ENCODE measurements at places on chromosomes 6 and 20.

DNA sequence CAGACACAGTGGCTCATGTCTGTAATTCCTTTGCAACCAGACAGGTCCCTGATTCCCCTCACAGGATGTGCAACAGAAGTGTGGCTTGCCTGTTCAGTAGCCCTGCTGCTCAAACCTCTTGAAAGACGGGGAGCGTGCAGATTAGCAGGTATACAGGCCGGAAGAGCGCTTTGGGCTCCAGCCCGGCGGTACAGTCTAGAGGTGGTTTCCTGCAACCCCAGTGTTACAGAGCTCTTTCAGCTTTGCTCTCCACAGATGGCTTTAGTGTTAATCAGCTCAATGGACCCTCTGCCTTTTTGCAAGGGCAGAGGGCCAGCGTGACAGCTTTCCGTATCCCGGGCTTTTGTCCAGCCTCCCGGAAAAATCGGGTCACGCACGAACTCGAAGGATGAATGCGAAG is 67.2 kb upstream of the TNFRSF21 start:
- DNase-seq, result no peak

- no peak for DNase-seq
These were observed 763 bp downstream of the TMEM14A start for GRCh38 chr6:52671676-52672075.

DNA sequence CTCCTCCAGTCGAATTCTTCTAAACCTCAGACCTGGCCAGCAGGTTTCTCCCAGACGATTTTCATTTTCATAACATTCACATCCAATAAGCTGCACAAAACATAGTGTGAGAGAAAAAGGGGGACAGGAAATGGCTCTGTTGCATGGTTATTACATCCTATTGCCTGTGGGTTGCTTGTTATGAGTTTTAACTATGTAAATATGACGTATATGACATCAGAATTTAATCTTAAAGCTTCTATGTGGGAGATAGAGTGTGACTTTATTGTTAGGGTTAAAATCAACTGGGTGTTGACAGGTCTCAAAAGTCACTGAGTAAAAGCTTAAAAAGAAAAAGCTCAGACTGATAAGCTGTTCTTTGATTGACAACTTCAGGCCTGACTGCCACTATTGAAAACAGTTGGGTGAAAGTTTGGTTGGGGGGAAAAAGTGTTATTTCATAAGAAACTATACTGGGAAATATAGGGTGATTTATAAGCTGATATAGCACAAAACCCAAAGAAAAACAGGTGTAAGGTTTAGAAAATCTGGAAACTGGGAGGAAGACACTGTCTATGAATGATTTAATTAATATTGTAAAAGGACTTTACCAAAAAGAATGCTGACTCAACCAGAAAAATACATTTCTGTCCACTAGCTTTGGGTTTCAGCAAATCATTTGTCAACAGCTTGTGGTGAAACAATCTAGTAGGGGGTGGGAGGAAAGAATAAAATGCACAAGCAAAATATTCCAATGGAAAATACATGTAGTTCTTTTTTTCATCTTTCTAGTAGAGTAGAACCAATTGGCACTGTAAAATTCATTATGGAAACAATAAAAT is 134.1 kb upstream of the CEP162 start:
- DNase-seq, result no peak

DNA sequence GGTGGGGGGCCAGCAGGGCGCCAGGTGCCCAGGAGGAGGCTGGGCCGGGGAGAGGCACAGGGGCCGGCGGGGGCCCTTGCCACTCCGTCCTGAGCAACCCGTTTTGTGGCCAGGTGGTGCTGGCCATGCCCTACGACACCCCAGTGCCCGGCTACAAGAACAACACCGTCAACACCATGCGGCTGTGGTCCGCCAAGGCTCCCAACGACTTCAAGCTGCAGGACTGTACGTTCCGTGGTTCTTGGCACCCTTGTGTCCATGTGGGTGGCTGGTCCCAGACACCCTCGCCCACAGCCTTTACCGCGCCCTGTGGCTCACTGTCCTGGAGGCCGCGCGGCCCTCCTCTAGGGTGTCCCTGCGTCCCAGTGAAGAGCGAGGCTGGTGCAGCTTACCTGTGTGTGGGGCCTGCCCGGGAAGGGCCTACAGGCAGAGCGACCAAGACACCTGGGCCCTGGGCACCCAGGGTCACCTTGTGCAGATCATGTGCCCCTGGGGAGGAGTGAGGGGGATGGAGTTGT is 28.7 kb downstream of the PYGB start:
- no peak for DNase-seq

GRCh38 chr6:5333658-5334057 is 72.3 kb downstream of the FARS2 start:
- DNase-seq, result no peak

- DNase-seq, result no peak
These were observed 116.5 kb downstream of the SAMD5 start for GRCh38 chr6:147624946-147625515.

GRCh38 chr6:149368065-149368464 is 32.0 kb upstream of the SUMO4 start:
- no peak for DNase-seq

DNA sequence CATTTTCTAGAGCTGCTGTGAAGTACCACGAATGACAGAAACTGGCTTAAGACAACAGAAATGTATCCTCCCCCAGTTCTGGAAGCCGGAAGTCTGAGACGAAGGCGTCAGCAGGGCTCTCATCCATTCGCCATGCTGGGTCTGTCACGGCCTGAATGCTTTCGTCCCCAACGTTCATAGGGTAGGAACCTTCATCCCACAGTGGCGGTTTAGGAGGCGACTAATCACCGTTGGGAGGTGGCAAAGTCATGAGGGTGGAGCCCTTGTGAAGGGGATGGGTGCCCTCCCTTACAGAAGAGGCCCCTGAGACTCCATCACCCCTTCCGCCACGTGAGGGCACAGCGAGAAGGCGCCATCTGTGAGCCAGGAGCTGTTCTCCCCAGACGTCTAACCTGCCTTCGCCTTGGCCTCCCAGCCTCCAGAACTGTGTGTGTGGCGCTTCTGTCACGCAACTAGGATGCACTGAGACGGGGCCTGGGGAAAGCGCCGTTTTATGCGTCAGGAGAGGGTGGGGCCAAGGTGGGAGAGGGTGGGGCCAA is 250.3 kb downstream of the TTLL2 start:
- DNase-seq, result no peak

DNA sequence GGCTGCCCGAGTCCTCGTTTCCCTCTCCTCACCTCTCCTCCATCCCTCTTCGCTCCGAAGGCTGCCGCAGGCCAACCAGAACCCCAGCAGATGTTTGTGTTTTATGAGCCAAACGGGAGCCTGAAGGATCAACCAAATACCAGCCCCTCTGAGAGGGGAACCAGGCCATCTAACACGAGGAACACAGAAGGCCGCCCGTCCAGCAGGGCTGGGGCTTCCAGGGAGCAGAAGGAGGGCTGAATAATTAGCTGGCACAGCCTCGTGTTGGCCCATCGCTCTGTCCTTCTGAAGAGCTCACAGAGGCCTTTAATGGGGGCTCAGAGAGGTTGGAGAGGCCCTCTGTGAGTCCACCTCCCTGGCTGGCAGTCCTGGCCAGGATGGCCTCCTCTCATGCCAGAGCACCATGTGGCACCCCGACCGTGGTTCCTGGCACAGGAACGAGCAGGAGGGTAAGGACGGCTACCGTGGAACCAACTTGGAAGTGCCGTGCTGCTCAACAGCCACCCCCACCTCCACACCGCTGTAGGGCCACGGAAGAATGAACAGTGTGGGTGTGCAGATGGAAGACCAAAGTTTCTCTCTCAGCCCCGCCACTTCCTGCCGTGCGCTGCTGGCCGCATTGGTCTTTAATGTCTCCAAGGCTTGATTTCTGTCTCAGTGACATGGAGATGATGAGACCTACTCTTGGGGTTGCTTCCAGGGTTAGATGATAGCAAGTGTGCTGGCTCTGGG is 155.2 kb downstream of the SCML4 start:
- peak; percentile 56 for DNase-seq

GRCh38 chr6:127119102-127120022 is 891 bp downstream of the RSPO3 start:
- DNase-seq, result peak; percentile 4

DNA sequence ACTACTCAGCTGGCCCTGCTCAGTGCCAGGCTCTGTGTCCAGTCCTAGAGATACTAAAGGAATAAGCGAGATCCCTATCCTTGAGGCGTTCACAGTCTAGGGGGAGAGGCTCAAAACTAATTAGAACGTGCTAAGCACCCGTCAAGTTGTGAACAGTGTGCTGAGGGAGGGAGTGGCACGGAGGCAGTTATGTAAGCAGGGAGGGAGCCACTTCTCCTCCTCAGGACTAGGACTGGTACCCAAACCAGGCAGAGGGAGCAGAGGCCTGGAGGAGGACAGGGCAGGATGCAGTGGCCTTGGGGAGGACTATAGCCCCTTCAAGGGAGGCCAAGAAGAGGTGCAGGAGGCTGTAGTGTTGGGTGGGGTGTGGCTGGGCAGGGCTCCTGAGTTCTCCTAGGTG is 39.6 kb upstream of the VSTM2L start:
- DNase-seq, result no peak

DNA sequence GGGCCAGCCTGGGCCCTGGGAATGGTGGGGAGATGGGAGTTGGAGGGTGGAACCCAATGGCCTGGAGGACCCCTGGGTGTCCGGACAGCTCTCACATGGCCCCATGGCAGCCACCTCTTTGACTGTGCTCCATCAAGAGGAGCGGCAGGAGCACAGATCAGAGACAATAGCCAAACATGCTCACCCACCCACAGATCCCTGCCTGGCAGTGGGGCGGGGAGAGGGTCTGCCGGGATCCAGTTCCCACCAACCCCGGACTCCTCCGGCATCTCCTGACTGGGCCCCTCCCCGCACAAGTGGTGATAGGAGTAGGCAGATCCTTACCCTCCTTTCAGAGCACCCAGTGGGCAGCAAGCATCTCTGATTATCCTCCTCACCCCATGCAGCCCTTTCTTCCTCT is 31.9 kb upstream of the MRPS18A start:
- DNase-seq, result no peak

- no peak for DNase-seq
These were observed 39.0 kb downstream of the TNFAIP3 start for GRCh38 chr6:137906020-137906472.

GRCh38 chr20:41956338-41957074 is 338.3 kb upstream of the CHD6 start:
- DNase-seq, result no peak

DNA sequence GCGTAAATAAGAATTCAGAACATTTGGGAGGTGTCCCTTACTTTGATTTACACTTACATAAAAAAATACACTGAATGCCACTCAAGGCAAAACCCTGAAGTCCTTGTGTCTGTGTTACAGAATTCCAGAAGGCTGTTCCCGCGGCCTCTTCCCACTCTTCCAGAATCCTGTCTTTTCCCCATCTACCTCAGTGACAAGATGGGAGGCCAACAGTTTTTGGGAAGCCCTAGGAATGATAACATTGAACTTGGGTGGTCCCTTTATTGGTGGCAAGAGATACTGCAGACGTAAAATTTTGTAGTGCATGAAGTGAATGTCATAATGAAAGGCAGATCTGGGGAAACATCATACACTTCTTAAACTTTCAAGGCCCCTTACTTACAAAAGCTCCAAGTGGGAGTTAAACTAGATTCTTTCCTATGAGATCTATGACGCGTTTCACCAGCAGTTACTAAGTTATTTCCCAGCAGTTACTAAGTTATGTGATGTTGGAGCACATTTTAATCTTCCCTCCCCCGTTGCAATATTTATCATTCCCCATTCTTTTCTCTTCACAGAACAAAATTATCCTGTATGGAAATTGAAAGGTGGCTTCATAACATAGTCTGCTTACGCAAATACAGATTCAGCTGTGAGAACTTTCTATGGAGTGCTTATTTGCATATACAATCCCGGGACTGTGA is 79.5 kb downstream of the BCAS1 start:
- DNase-seq, result no peak

DNA sequence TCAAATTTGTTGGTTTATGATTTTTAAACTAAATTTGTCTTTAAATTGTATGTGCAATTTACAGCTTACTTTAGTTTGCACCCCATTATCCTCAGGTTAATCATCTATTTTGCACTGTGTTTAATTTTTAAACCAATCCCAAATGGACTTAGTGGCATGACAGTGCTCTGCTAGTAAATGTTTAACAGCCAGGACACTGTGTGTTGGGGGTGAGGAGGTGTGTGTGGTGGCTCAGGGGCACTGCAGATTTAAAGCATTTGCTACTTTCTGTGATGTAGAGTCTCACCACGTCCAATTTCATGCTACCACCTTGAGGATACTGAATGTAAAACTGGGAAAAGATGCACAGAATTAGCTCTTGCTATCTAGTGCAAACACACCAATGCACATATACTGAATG is 225.7 kb downstream of the HAO1 start:
- DNase-seq, result no peak

- no peak for DNase-seq
These were observed 34.1 kb downstream of the HLA-G start for GRCh38 chr6:29861521-29862255.

DNA sequence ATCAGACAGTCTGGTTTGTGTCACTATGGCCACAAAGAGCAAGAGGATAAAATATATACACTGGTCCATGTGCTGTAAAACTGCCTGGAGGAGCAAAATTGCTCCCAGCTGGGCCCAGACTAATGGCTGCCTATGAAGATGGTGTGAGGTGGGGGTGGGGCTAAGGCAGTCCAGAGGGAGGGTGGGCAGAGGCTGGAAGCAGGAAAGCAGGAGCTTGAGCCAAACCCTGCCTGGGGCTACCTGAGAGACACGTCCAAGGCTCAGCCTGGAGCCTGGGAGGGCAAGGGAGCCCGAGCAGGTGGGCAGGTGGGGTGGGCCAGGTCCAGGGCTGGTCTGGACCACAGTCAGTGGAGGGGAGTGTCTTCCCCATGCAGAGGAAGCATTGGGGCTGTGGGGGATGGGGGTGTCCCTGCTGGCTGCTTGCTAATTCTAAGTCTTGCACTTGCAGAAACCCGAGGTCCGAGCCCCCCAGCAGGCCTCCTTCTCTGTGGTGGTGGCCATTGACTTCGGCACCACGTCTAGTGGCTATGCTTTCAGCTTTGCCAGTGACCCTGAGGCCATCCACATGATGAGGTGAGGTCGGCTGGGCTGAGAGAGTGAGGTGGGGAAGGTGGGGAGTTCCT is 9.5 kb downstream of the HSPA12B start:
- no peak for DNase-seq

- DNase-seq, result no peak
These were observed 11.4 kb downstream of the SYNJ2 start for GRCh38 chr6:157993076-157993475.

GRCh38 chr6:10320291-10320690 is 94.6 kb downstream of the TFAP2A start:
- DNase-seq, result no peak

DNA sequence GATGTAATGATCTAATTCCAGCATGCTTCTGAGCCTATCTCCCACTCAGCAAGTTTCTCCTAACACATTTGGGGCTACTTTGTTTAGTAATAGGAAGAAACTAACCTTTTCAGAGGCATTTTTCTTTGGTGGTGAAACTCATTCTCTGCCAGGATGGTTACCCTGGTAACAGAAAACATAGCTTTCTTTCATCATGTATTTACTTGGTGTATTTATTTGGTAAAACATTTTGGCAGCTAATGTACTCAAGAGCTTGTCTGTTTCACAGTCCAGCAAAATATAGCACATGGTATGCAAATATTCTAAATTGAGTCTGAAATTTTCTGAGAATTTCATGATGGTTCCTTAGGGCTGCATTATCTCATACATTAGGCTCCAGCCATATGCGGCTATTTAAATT is 100.0 kb downstream of the SLC35B3 start:
- DNase-seq, result no peak
